H1 (cell line): ENCODE measurements at places on chromosomes 12 and 14. TPM values are rescaled to one million over a fixed set of nuclear protein-coding genes. Genes with fewer than 3 reads are reported as not detected.

GRCh38 chr12:103050273-103050672 is 92.8 kb downstream of the ASCL1 start:
- H3K4me1 ChIP-seq = no peaks in the 10 kb centered on the region
- H3K36me3 ChIP-seq = no peaks in the 10 kb centered on the region
- H3K27ac ChIP-seq = no peak overlapping the region
- no peak overlapping the region for H3K4me3 ChIP-seq
- no peak for DNase-seq

GRCh38 chr12:32027684-32028365 is 68.6 kb downstream of the RESF1 start:
- DNase-seq = no peak
- H3K4me1 ChIP-seq = peaks cover 6% of the 10 kb centered on the region; the same call in 1 of the 2 replicates
- no peak overlapping the region for H3K4me3 ChIP-seq
- no peaks in the 10 kb centered on the region for H3K27me3 ChIP-seq
- no peaks in the 10 kb centered on the region for H3K36me3 ChIP-seq
- no peak overlapping the region for H3K27ac ChIP-seq

GRCh38 chr12:76032043-76032981 is 736 bp upstream of the PHLDA1 start:
- no peaks in the 10 kb centered on the region for H3K27me3 ChIP-seq
- H3K4me1 ChIP-seq = peaks cover 5% of the 10 kb centered on the region
- peak overlapping the region; percentile 54; the same call in 1 of the 2 replicates for H3K27ac ChIP-seq
- peak overlapping the region; percentile 93 for H3K4me3 ChIP-seq

- no peaks in the 10 kb centered on the region for H3K27me3 ChIP-seq
- H3K36me3 ChIP-seq = peaks cover under 1% of the 10 kb centered on the region
- no peaks in the 10 kb centered on the region for H3K4me1 ChIP-seq
- H3K4me3 ChIP-seq = no peak overlapping the region
- no peak overlapping the region for H3K27ac ChIP-seq
- no peak for DNase-seq
Measured at GRCh38 chr12:105171691-105172436, 64.1 kb downstream of the APPL2 start.

The STXBP6 gene
- 18.1 and 19.3 TPM in 2 replicates for total RNA-seq

DNA sequence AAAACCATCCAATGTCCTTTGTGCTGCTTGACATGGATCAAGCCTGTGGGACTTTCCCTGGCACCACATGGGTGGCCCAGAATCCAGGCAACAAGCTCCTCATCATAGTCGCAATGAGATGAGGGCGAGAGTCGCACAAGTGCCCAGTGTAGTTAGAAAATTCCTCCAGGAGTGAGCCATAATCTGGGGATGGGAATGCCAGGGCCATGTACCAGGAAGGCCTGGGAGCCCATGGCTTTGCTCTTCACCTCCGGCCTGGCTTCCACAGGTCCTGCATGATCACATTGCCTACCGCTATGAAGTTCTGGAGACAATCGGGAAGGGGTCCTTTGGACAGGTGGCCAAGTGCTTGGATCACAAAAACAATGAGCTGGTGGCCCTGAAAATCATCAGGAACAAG is 33.9 kb downstream of the DYRK4 start:
- H3K27me3 ChIP-seq = no peaks in the 10 kb centered on the region
- DNase-seq = no peak
- H3K4me3 ChIP-seq = no peak overlapping the region
- no peaks in the 10 kb centered on the region for H3K36me3 ChIP-seq

GRCh38 chr12:123761841-123762714 is at the start of gene DNAH10:
Gene DNAH10, plus strand, starts transcription at chr12:123762301. Its CDS starts 36 bp downstream, at chr12:123762337.
- peak within 1 kb of the TSS; percentile 57 for H3K4me3 ChIP-seq
- H3K4me1 ChIP-seq = peaks cover 6% of the 10 kb centered on the region
- DNase-seq = peak; percentile 33
- no peaks in the 10 kb centered on the region; the same call in 1 of the 2 replicates for H3K27me3 ChIP-seq

GRCh38 chr14:92309968-92310530 is 12.9 kb upstream of the SLC24A4 start:
- H3K27me3 ChIP-seq = no peaks in the 10 kb centered on the region
- H3K36me3 ChIP-seq = no peaks in the 10 kb centered on the region
- H3K27ac ChIP-seq = no peak overlapping the region
- DNase-seq = no peak
- H3K4me3 ChIP-seq = no peak overlapping the region

DNA sequence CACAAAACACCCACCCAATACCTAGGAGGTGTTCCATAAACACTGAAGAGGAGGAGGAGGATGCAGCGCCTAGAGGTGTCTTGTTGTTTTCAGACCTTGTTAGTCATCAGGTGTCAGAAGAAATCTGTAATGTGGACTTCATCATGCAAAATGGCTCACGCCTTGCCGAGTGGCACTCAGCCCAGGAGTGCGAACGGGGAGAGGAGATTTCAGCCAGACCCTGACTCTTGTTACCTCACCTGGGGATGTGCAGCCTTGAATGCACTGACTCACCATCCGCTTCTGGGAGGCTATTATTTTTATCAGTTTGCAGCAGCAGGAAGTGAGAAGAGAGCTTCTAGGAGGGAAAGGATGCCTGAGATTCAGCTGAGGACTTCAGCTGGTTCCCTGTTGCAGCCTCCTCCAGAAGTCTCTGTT is 48.2 kb upstream of the PLXNC1 start:
- no peak for DNase-seq
- H3K27me3 ChIP-seq = no peaks in the 10 kb centered on the region
- no peak overlapping the region for H3K27ac ChIP-seq
- no peaks in the 10 kb centered on the region; the same call in 1 of the 2 replicates for H3K4me1 ChIP-seq
- no peak overlapping the region for H3K4me3 ChIP-seq

GRCh38 chr12:49043241-49043640 is 17.4 kb downstream of the KMT2D start:
- H3K27ac ChIP-seq = no peak overlapping the region
- H3K4me3 ChIP-seq = no peak overlapping the region
- H3K4me1 ChIP-seq = no peaks in the 10 kb centered on the region
- no peak for DNase-seq
- no peaks in the 10 kb centered on the region for H3K27me3 ChIP-seq

DNA sequence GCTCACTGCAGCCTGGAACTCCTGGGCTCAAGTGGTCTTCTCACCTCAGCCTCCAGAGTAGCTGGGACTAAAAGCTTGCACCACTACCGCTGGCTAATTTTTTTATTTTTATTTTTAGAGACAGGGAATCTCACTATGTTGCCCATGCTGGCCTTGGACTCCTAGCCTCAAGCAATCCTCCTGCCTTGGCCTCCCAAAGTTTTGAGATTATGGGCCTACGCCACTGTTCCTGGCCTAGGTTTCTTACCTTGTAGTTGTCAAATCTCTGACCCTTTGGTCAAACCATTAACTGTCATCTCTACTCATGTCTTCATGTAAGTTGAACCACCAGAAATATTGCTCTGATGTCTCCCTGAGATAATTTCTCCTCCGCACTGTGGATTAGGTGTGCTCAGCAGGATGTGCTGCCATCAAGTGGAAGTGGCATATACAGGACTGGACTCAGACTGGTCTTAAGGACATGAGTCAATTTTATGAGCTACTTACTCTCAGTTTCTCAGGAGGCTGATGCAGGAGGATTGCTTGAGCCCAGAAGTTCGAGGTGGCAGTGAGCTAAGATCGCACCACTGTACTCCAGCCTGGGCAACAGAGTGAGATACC is 28.5 kb downstream of the ACTR6 start:
- peaks cover 6% of the 10 kb centered on the region; the same call in 1 of the 2 replicates for H3K36me3 ChIP-seq
- H3K27ac ChIP-seq = no peak overlapping the region
- no peak for DNase-seq
- H3K4me3 ChIP-seq = no peak overlapping the region
- no peaks in the 10 kb centered on the region for H3K4me1 ChIP-seq

The MSI1 gene
- 51.9 and 53.1 TPM in 2 replicates for total RNA-seq

DNA sequence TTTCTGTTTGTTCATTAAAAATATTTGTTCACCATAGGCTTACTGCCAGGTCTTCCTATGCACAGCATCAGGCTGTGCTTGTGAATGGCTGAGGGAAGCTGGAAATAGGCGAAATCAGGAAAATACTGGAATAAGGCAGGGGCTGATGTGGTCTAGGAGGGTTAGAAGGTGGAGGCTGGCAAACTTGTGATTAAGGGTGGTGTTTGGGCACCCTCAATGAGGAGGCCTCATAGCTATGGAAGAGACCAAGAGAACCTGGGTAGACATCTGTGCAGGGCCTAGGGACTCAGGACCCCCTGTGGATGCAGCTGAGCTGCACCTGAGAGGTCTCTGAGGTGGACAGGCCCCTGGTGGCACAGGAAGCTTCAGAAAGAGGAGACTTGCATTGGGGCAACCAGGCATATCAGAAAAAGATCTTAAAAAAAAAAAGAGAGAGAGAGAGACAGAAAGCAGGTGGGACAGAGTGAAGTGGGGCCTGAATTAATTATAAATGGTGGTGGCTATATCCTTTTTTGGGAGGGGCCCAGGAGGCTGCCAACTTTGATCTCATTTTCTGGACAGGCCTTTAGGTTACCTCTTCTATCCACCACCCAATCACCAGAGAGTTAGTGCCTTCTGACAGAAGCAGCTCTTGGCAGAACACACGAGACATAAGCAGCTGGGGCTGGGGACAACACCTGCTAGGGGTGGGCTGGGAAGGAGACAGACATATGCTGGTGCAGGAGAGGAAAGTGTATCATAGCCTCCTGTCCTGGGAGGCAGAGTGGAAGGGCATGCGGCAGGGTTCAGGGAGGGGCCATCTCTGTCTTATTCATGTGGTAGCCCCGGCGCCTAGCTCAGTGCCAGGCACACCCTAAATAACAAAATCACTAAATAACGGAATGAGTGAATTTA is 46.7 kb upstream of the ATP23 start:
- peaks cover 7% of the 10 kb centered on the region; the same call in 1 of the 2 replicates for H3K27me3 ChIP-seq
- DNase-seq = no peak
- no peak overlapping the region for H3K4me3 ChIP-seq
- peaks cover 14% of the 10 kb centered on the region for H3K4me1 ChIP-seq
- no peaks in the 10 kb centered on the region for H3K36me3 ChIP-seq

- H3K27me3 ChIP-seq = no peaks in the 10 kb centered on the region
- DNase-seq = no peak
- no peak overlapping the region for H3K27ac ChIP-seq
- no peak overlapping the region for H3K4me3 ChIP-seq
- no peaks in the 10 kb centered on the region; the same call in 1 of the 2 replicates for H3K4me1 ChIP-seq
Measured at GRCh38 chr14:23357261-23357660, 4.6 kb upstream of the SLC22A17 start.

DNA sequence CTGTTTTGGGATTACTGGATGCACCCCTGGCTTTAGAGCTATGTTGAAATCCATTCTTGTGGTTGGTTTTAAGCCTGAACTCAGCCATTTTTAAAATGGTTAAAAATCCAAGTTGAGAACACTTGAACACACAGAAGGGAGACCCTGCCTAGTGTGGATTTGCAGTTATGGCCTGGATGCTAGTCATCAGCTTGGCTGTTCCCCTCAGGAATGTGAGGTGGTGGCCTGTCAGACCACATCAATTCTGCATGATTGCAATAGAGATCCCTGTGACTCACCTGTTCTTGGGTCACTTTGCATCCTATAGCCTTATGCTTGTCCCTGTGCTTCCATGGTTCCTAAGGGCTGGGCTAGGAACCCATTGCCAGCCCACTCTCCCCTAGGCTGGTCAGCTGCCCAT is 454.1 kb downstream of the ATP23 start:
- H3K27ac ChIP-seq = no peak overlapping the region
- no peaks in the 10 kb centered on the region for H3K36me3 ChIP-seq
- no peaks in the 10 kb centered on the region for H3K4me1 ChIP-seq
- H3K27me3 ChIP-seq = no peaks in the 10 kb centered on the region
- no peak for DNase-seq

GRCh38 chr12:54240129-54240528 is 39.8 kb downstream of the CBX5 start:
- no peak for DNase-seq
- peaks cover 61% of the 10 kb centered on the region for H3K36me3 ChIP-seq
- no peak overlapping the region for H3K4me3 ChIP-seq
- no peaks in the 10 kb centered on the region for H3K4me1 ChIP-seq
- H3K27me3 ChIP-seq = no peaks in the 10 kb centered on the region

DNA sequence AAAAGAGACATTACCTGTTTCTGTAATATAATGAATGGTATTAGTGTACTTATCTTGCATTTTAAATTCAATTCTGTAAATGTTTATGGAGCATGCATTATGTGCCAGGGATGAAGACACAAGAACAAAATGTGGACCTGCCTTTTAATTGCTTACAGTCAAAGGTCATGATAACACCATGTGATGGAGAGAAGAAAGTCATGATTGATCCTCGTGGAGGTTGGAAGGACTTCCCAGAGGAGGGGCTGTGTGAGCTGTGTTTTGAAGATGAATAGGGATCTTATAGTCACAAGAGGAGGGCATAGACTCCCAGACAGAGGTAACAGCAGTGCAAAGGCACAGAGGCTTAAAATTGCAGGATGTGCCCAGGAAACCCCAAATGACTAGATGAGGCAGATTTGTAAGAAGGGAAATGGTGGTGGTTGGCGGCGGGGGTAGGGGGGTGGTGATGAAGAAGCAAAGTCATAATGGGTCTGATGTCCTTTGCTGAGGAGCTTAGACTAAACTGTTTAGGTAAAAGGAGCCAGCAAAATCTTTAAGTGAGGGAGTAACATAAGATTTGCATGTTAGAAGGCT is 151.5 kb downstream of the PRKCH start:
- H3K36me3 ChIP-seq = no peaks in the 10 kb centered on the region
- no peaks in the 10 kb centered on the region for H3K27me3 ChIP-seq
- no peak overlapping the region for H3K4me3 ChIP-seq
- H3K27ac ChIP-seq = no peak overlapping the region
- DNase-seq = no peak
- H3K4me1 ChIP-seq = peaks cover 10% of the 10 kb centered on the region

GRCh38 chr12:126663304-126664094 is 1598.3 kb downstream of the AACS start:
- no peaks in the 10 kb centered on the region for H3K27me3 ChIP-seq
- no peak overlapping the region for H3K4me3 ChIP-seq
- no peaks in the 10 kb centered on the region for H3K36me3 ChIP-seq

DNA sequence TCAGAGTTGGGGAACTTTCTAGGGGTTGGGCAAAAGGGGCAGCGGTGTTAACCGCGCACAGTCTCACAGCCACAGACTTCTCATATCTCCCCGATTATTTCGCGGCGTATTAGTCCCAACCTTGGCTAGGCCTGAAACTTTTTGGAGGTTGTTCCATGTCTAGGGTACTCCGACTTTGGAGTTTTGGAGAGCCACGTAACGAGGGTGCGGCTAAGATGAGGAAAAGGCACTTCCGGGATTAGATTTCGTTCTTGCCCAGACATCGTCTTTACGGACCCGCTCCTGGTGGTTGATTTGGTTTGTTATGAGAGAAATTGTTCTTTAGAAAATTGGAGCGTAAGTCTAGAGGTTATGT is 513 bp downstream of the CCNK start:
- DNase-seq = no peak
- no peaks in the 10 kb centered on the region for H3K36me3 ChIP-seq

The DNAI7 gene
- 0.28 TPM in 1 of 2 replicates, not detected in the other for total RNA-seq

GRCh38 chr14:39268393-39268792 is 34.7 kb downstream of the MIA2 start:
- H3K27ac ChIP-seq = no peak overlapping the region
- H3K27me3 ChIP-seq = no peaks in the 10 kb centered on the region
- no peak for DNase-seq
- no peak overlapping the region for H3K4me3 ChIP-seq
- H3K4me1 ChIP-seq = no peaks in the 10 kb centered on the region

The KRT7 gene
- total RNA-seq = 13.2 and 16.5 TPM in 2 replicates

The POTEG gene
- total RNA-seq = not detected in 2 replicates

The C1QL4 gene
- 0.28 and 0.59 TPM in 2 replicates for total RNA-seq

The MYF6 gene
- total RNA-seq = not detected in 2 replicates
